ENCODE measurements at places on chromosomes 16 and 17.

DNA sequence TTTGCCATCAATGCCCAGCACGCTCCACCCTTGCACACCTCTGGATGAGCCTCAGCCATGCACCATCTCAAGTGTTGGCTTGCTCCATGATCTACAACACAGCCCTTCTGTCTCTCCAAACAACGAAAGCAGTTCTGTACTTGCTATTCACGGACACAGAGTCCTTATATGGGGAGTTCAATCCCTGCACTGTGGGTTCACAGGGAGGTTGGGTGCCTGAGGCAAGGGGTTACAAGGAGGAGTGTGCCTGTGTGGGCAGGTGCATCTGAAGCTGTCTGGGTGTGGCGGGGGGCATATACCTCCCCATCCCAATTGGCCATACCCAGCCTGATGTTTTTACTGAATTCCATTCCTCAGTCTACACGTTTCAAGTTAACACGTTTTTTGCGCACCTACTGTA lies 5.6 kb downstream of the RUNDC3A start:
- DNase-seq = no peak
- H3K27ac ChIP-seq = no peak overlapping the region
- no peaks in the 10 kb centered on the region for H3K36me3 ChIP-seq
- peaks cover 22% of the 10 kb centered on the region for H3K4me1 ChIP-seq

DNA sequence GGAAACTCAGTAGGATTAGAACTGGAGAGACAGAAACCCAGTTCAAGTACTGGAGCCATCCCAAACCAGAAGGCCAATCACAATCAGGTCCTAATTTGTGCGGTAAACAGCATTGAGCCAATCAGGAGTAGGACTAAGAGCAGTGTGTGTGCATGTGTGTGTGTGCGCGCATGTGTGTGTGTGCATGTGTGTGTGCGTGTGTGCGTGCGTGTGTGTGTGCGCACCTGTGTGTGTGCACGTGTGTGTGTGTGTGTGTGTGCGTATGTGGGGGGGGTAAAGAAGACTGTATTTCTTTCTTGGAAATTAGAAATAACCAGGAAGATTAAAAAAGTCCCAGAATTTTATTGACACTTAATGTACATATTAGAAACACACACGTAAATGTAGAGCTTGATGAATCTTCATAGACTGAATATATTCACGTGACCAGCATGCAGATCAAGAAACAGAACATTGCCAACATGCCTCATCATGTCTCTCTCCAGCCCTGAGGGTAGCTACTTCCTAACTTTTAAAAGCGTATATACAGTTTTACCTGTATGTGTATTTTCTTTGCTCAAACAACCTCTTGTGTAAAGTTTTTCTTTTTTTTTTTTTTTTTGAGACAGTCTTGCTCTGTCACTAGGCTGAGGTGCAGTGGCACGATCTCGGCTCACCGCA lies 919 bp upstream of the DHRS7C start:
- H3K36me3 ChIP-seq = no peaks in the 10 kb centered on the region
- H3K4me1 ChIP-seq = no peaks in the 10 kb centered on the region
- H3K4me3 ChIP-seq = no peak overlapping the region
- no peak for DNase-seq
- no peaks in the 10 kb centered on the region for H3K27me3 ChIP-seq

- no peaks in the 10 kb centered on the region for H3K36me3 ChIP-seq
- H3K4me1 ChIP-seq = peaks cover 5% of the 10 kb centered on the region
- DNase-seq = no peak
- H3K27ac ChIP-seq = peak overlapping the region; percentile 33
Observed at GRCh38 chr17:30831257-30831656, 509 bp upstream of the ATAD5 start.

DNA sequence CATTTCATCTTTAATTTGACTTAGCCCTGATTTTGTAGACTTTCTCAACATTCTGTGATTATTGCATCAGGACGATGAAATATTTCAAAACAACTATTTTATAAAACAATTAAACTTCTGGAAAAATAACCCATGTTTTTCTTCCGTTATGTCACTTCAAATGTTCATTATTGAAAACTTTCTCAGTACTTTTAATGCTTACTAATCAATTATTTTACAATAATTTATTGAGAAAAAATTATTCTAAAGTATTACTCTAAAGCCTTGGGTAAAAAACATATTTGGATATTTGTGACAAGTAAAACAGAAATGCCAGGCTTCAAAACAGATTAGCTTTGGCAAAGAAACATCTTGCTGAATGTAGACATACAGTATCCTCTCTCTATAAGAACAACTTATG lies 46.3 kb upstream of the DHX40 start:
- H3K4me1 ChIP-seq = no peaks in the 10 kb centered on the region
- no peak for DNase-seq
- no peaks in the 10 kb centered on the region for H3K36me3 ChIP-seq
- no peaks in the 10 kb centered on the region for H3K27me3 ChIP-seq

DNA sequence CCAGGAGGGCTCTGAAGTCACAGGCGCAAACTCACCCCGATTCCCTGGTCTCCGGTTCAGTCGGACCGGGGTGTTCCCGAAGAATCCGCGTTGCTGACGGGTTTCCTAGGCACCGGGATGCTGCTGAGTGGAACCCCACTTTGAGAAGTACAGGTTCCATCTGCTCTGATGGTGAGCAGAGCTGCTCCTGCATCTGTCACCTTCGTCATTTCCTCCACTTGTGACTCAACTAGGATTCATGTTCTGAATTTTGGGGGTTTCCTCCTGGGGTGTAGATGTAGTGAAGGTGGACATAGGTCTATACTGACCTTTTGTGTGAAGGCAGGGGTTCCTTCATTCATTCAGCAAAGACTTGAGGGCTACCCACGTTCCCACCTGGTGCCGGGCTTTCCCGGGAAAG lies 25.0 kb downstream of the LGALS3BP start:
- H3K36me3 ChIP-seq = no peaks in the 10 kb centered on the region
- no peak for DNase-seq
- no peaks in the 10 kb centered on the region for H3K27me3 ChIP-seq
- H3K4me3 ChIP-seq = no peak overlapping the region

- no peaks in the 10 kb centered on the region for H3K27me3 ChIP-seq
- no peak overlapping the region for H3K4me3 ChIP-seq
- DNase-seq = no peak
- H3K36me3 ChIP-seq = no peaks in the 10 kb centered on the region
Observed at GRCh38 chr16:77759821-77760220, 28.5 kb upstream of the VAT1L start.

DNA sequence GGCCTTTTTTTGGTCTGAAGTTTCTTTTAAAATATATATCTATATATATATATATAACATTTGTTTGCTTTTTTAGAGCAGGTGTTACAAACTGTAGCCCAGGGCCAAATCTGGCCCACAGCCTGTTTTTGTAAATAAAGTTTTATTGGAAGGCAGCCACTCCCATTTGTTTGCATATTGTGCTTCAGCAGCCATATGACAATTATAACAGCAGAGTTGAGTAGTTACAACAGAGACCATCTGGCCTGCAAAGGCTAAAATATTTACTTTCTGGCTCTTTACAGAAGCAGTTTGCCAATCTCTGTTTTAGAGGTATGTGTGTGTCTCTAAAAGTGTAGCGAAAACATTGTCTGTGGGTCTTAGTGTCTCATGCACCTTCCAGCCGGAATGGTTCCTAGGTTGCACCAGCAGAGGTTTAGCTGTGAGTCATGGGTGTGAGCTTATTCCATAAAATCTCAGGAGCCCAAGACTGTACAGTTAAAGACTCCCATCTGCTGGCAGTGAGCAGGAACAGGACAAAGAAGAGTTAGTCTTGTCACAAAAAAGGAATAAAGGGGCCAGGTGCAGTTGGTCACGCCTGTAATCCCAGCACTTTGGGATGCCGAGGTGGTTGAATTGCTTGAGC lies 23.8 kb downstream of the LCMT1 start:
- no peaks in the 10 kb centered on the region for H3K27me3 ChIP-seq
- H3K4me1 ChIP-seq = no peaks in the 10 kb centered on the region
- H3K4me3 ChIP-seq = no peak overlapping the region

DNA sequence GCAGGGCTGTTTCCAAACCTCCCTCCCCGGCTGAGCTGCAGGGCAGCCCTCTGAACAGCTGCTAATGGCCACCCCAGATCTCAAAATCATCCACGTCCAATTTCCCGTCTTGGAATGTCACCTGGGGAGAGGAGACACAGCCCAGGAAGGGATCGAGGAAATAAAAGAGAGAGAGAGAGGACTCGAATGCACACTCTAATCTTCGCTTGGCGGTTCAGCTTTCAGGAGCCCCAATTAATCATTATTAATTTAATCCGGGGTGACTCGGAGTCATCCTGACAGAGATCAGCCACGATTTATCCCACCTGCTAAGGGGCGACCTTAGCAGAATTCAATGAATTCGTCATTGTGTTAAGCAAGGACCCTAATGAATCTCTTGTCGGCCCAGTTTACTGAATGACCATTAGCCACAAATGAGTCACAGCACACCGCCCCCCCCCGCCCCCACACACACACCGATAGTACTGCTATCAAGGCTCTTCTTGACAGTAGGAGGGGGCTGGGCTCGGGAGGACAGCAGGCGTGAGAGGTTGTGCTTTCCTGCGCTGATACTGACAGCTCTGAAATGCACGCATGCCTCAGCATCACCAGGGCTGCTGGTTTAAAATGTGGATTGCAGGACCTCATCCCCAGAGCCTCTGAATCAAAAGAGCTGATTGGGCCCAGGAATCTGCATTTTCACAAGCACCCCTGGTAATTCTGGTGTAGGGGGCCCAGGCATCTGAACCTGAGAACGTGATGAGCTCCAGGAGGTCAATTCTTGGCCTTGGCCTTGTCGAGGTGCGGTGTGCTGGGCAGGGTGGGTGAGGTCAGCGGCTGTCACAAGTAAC lies 190.0 kb upstream of the CIBAR2 start:
- H3K27me3 ChIP-seq = peaks cover 5% of the 10 kb centered on the region
- H3K4me1 ChIP-seq = peaks cover 7% of the 10 kb centered on the region
- H3K36me3 ChIP-seq = no peaks in the 10 kb centered on the region
- no peak overlapping the region for H3K27ac ChIP-seq
- H3K4me3 ChIP-seq = no peak overlapping the region

- no peaks in the 10 kb centered on the region for H3K27me3 ChIP-seq
- no peaks in the 10 kb centered on the region for H3K36me3 ChIP-seq
- no peak for DNase-seq
- no peak overlapping the region for H3K4me3 ChIP-seq
Observed at GRCh38 chr17:53100126-53100525, 722.6 kb upstream of the KIF2B start.

- no peaks in the 10 kb centered on the region for H3K27me3 ChIP-seq
- no peak overlapping the region for H3K4me3 ChIP-seq
- peaks cover 13% of the 10 kb centered on the region for H3K4me1 ChIP-seq
Observed at GRCh38 chr17:40180694-40181093, 3.4 kb downstream of the RAPGEFL1 start.

DNA sequence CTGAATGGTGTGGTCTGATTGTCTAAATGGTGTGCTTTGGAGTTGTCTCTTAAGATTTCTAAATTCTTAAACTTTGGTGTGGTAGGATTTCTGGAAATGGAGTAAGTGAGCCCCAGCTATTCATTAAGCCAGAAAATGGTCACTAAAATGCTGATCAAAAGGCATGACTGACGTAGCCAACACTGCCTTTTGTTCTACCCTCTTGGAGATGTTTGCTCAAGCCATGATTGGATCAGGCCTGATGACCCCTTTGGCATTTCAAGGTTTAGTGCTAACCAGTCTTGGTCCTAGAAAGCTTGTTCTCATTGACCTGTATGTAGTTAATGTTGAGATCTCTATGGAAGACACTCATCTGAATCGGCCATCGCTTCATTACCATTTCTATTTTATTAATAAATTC lies 68.0 kb downstream of the KNOP1 start:
- no peak for DNase-seq
- H3K27me3 ChIP-seq = no peaks in the 10 kb centered on the region
- no peaks in the 10 kb centered on the region for H3K4me1 ChIP-seq

GRCh38 chr17:1197379-1197778 lies 17.6 kb upstream of the ABR start:
- no peaks in the 10 kb centered on the region for H3K27me3 ChIP-seq
- H3K4me3 ChIP-seq = no peak overlapping the region
- no peak for DNase-seq
- H3K4me1 ChIP-seq = peaks cover 38% of the 10 kb centered on the region

DNA sequence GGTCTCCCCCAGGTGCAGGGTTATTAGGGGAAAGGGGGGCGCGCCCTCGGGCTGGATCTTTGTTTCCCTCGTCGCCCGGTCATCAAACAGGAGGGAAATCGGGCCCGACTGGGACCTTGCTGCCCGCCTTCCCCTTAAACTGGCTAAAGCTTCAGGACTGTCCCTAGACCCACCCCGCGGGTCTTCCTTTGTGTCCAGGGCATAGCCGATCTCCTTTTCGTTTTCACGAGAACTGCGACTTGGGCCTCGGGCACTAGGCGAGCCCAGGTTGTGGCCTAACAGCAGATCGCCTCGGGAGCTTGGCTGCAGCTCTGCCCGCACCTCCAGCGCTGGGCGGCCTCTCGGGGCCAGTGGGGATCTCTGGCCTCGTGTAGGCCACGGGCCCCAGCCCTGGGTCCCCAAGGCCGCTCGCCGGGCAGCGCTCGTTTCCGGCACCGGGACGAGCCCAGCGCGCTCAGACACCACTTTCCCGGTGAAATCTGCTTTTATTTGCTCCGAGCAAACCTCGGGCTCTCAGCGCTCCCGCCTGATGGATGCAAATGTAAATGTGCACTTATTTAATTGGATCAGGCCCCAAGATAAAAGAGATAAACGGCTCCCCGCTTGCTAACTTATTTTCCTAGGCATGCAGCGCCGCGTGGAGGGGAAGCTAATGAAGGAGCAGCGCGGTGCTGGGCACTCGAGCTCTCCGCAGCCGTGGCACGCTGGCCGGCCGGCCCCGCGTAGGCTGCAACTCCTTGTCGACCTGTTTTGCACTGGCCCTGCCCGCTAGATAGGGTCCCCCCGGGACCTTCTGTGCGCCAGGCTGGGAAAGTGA lies 7.8 kb downstream of the IRX5 start:
- no peak overlapping the region for H3K4me3 ChIP-seq
- no peak overlapping the region for H3K27ac ChIP-seq
- H3K27me3 ChIP-seq = peaks cover 74% of the 10 kb centered on the region
- no peak for DNase-seq

GRCh38 chr17:17805575-17805974 lies 31.2 kb downstream of the SREBF1 start:
- H3K27me3 ChIP-seq = no peaks in the 10 kb centered on the region
- H3K4me1 ChIP-seq = no peaks in the 10 kb centered on the region
- no peak for DNase-seq
- no peak overlapping the region for H3K4me3 ChIP-seq

- H3K4me3 ChIP-seq = no peak overlapping the region
- H3K4me1 ChIP-seq = no peaks in the 10 kb centered on the region
- DNase-seq = no peak
- H3K27me3 ChIP-seq = no peaks in the 10 kb centered on the region
Observed at GRCh38 chr17:17624741-17625140, 33.2 kb upstream of the PEMT start.

GRCh38 chr16:10828851-10829366 lies 10.3 kb upstream of the TVP23A start:
- no peaks in the 10 kb centered on the region for H3K36me3 ChIP-seq
- H3K27me3 ChIP-seq = no peaks in the 10 kb centered on the region
- no peak overlapping the region for H3K4me3 ChIP-seq
- no peak for DNase-seq
- H3K4me1 ChIP-seq = no peaks in the 10 kb centered on the region
- H3K27ac ChIP-seq = no peak overlapping the region

All from effector memory CD4-positive, alpha-beta T cell (primary cell).